Dermis blood vessel endothelial cell (primary cell): ENCODE measurements at places on chromosomes 1 and 21.

DNA sequence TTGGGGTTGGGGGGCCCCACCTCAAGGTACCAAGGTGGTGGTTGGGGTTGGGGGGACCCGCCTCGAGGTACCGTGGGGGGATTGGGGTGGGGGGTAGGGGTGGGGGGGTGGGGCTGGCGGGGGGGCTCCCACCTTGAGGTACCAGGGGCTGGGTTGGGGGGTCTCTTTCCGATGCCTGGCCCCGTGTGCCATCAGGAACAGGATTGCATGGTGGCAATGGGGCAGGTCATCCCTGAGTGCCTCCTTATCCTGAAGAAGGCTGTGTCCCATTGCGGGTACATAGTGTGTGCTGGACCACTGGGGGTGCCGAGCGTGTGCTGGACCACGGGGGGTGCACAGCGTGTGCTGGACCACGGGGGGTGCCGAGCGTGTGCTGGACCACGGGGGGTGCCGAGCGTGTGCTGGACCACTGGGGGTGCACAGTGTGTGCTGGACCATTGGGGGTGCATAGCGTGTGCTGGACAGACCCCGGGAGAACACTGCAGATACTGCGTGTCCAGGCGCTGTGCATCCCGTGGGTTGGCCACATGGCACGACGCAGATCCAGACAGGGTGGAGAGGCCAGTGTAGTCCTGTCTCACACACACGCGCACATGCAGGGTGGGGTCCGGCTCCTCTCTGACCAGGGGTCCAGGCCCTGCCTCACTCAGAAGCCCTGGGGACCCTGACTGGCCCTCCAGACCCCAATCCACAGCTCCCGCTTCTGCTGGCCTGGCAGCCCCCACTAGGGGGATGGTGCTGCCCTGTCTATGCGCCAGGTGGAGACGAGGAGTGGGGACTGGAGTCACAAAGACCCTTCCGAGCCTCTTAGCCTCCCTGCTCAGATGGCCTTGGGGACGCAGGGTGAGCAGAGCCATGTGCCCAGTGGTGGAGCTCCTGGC, 4.2 kb downstream of the SCNN1D start:
- no peak for DNase-seq

GRCh38 chr1:18581420-18581880, 49.2 kb upstream of the PAX7 start:
- DNase-seq, result peak; percentile 49

GRCh38 chr1:7470904-7471638, 300.0 kb upstream of the VAMP3 start:
- peak; percentile 89 for DNase-seq

- no peak for DNase-seq
Observed at GRCh38 chr1:237901299-237901934, 10.7 kb upstream of the ZP4 start.

DNA sequence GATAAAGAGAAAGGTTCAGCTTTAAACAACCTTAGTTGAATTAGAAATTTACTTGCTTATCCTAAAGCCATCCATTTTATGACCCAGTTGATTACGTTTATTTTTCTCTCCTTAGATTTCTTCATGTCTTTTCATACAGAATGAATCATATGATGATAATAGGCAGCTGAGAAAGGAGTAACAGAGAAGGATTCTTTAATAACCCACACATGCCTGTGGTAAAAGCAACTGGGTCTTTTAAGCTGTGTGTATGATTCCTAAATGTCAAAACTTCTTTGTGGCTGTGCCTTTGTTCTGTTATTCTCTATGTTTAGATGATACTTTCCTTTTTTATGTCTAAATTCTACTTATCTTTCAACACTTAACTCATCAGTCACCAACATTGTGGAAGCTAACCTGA, 626.5 kb downstream of the NCAM2 start:
- no peak for DNase-seq

- DNase-seq, result peak; percentile 69
Observed at GRCh38 chr1:156813750-156814570, 2.7 kb downstream of the SH2D2A start.

DNA sequence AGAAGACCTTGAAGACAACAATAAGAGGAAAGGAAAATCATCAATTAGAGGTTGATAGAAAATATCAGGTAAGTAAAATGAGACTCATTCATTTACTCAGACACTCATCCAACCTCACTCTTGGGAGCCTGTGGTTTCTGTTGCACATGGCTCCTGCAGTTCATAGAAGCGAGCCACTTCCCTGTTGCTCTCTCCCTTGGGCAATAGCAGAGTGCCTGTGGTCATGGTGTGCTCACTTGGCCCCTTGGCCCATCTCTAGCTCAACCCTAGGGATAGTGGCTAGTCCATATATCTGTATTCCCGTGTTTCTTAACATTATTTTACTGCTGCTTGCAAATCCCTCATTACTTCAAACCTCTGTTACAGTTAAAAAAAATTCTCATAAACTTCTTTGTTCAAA, 368.6 kb downstream of the PTPRC start:
- no peak for DNase-seq

DNA sequence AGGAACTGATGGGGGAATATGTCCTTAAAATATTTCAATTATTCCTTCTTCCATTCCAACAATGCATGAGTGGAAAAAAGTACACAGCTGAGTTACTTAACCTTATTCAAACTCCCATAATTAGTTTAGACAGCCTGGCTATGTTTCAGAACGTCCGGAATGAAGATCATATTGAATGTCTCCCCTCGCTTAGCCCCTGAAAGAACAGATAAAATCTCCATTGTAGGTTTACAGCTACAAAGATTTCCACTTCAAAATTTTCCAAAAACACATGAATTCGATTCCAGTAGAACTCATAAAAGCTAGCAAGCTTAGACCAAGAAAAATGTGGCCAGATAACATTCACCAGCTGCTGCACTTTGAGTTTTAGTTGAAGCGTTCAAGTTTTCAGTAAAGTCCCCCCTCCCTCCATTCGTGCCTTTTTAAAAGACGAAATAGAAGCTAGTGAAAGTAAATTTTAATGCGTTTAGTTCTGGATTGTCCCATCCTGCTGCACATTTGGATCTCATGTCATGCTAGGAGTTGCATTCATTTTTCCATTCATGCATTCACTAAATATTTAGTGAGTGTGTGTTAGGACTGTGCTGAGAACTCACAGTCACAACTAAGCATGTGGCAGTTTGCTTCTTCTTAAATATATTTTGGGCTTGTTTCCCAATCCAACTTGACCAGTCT, 29.4 kb upstream of the SSX2IP start:
- no peak for DNase-seq

DNA sequence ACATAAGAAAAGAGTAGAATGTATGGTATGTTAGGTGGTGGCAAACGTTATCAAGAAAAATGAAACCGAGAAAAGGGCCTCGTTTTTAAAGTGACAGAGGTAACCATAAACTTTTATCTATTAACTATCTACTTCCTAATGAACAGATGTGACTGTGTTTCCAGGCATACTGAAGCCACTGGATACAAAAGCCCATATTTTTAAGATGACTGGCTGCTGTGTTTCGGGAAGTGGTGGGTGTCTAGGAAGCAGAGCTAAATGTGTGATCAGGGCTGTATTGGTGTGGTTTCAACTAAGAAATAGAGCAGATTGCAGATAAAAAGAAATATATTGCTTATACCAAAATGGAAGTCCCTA, 71.8 kb downstream of the CHRM3 start:
- no peak for DNase-seq
